Right hindlimb (tissue), 1 donor: ENCODE measurements at places on chromosomes 2 and 18.

- DNase-seq, result no peak
Observed at GRCh38 chr2:38610851-38611801, 8.4 kb upstream of the HNRNPLL start.

GRCh38 chr18:57587098-57587661 lies 678 bp upstream of the FECH start:
- no peak for DNase-seq

DNA sequence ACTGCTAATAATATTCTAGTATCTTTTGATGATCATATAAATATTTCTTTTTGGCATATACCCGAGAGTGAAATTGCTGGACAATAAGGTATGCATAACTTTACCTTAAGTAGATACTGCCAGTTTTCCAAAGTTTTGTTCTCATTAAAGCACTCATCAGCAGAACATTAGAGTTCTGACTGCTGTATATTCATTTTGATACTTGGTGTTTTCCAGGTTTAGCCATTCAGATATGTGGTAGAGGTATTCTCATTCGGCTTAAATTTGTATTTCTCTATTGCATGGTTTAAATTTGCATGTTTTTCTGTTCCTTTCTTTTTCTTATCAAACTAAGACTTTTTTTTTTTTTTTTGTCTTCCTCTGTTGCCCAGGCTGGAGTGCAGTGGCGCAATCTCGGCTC lies 18.2 kb downstream of the CYBRD1 start:
- DNase-seq, result no peak

DNA sequence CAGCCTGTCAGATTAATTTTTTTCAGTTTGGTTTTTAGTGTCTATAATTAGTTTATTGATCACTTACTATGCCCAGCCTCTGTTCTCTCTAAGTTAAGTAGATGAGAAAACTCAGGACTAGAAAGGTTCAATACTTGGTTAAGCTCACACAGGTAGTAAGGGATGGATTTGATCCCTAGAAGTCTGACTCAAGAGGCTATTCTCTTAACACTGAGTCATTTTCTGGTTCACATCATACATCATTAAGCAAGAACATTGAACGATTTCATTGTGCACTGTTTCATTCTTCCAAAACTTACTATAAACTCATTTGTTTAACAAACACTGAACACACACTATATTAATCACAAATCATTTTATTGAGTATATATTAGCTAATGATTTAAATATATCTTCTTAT lies 54.1 kb upstream of the SLC38A11 start:
- no peak for DNase-seq

DNA sequence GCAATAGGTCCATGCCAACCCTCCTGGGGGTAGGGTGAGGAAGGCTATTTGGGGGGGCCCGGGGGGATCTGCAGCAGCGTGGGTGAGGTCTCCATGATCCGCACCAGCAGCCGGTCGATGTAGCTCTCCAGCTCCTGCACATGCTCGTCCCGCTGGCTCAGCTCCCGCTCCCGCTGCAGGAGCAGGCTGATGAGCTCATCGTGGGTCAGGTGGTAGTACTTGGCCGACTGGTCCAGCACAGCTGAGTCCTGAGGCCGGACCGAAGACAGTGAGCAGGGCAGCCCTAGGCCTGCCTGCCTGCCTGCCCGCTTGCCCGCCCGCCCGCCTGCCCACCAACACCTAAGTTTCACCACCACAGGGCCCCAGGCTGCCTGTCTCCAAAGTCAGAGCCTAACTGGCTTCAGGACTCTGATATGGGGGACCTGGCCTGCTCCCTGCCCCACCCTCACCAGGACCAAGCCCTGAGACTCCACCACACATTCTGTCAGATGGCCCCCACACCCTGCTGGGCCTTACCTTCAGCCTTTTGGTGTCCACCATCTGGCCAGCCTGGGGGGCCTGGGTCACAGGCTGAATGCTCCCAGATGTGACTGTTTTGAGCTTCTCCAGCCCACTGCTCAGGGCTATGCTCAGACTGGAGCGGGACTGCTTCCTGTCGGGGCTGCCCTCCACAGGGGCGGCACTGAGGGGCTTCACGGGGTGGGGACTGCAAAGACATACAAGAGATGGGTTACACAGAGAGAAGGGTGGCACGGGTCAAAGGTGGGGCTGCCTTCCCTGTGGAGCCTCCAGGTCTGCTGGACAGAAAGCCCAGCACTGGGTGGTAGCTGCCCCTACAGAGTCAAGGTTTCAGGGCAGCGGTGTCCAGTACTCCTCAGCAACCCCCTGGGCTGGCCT lies 4.2 kb upstream of the SFXN5 start:
- peak; percentile 50 for DNase-seq

DNA sequence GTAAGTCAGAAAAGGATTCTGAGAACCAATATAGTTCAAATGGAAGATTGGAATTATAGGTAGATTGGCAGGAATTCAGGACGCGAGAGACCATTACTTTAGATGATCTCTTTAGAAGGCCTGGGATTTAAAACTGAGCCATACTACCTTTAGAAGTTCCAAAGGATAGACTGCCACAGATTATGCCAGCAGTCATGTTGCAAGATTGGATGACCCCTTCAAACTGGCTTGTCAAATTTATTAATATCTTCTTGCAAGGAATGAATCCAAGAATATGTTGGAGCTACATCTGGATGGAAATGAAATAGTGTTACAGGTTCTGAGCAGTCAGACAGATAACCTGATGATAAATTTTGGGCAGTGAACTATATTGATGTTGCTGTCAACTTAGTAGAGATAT lies 22.0 kb downstream of the BABAM2 start:
- no peak for DNase-seq

DNA sequence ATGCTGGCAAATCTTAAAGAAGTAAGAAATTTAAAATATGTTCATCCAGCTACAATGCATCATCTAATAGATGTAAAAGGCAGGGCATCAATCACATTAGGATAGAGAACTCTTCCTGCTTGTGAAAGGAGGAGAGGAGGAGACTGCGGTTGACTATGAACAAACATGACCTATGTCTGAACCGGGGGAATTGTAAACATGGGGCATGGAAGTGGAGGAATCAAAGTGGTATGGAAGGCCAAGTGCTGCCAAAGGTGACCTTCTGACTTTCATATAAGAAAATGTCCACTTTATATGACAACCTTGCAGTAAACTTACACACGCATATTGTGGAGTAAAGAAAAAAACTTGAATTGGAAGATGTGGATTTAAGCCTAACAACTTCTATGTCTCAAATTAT lies 20.0 kb upstream of the SLC8A1 start:
- no peak for DNase-seq

DNA sequence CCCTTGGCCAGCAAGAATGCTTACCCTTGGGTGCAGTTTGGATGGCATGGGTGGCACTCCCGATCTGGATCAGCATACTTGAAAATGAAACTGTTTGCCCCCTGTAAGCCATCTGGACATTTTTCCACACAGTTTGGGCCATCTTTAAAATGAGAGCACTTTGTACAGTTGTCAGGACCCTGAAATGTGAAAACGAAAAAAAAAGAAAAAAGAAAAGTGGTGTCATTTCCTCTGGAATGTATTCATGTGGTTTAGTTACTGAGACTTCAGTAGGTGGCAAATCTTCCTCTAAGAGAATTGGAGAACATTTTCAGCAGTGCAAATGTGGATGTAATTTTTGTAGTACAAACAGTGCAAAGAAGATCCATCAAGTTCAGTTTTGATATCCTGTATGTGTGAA lies 873.3 kb downstream of the ERBB4 start:
- DNase-seq, result no peak

GRCh38 chr2:46669996-46670793 lies 190.8 kb downstream of the TMEM247 start:
- DNase-seq, result no peak

- peak; percentile 43 for DNase-seq
Observed at GRCh38 chr2:197378494-197379307, 56.1 kb downstream of the SF3B1 start.

DNA sequence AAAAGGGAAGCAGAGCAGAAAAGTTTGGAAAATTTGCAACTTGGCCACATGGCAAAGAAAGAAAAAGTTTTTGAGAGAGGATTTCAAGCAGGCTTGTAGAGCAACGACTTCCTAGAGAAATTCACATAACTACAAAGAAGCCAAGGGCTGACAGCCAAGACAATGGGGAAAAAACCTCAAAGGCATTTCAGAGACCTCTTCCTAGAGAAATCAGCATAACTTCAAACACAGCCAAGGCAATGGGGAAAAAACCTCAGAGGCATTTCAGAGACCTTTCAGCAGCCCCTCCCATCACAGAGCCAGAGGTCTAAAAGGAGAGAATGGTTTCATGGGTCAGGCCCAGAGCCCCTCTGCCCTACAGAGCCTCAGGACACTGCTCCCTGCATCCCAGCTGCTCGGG lies 7.2 kb downstream of the ADI1 start:
- no peak for DNase-seq

- no peak for DNase-seq
Observed at GRCh38 chr2:144409241-144409640, 110.7 kb downstream of the ZEB2 start.

GRCh38 chr18:34911661-34912384 lies 129.4 kb upstream of the MAPRE2 start:
- peak; percentile 52 for DNase-seq

DNA sequence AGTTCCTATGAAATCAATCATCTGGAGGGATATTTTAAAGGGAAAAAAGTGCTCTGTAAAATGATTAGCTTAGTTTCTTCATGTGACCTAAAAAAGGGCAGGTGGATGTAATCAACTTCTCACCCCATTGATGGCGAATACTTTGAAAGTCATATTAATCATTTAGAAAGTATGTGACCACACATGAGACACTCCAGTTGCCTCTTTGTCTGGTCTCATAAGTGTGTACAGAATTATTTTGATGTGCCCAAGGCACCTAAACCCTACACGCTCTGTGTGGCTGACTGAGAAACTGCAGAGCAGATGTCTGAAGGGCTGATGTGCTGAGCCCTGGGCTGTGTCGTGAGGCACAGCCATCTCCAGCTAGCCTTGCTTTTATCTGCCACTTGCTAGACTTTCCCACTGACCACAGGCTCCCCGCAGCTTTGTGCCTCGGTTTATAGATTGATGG lies 26.9 kb downstream of the SGPP2 start:
- DNase-seq, result no peak

DNA sequence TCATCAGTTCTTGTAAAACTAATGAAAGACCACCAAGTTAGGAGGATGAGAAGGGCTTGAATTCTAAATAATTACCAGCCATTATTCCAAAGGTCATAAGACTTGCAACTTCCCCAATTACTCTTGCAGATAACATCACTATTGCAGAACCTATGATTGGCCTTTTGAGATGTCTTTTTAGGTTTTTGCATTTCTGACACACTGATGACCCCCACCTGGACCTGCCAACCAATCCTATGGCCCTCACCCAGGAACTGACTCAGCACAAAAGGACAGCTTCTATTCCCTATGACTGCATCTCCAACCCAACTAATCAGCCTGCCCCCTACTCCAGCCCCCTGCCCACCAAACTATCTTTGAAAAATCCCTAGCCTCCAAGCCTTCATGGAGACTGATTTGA lies 111.5 kb upstream of the COPS8 start:
- DNase-seq, result no peak
